Stimulated activated CD4-positive, alpha-beta T cell treated with anti-CD3 and anti-CD28 coated beads, Interleukin-12 subunit alpha, Interleukin-12 subunit beta, amount 100 ng/mL, for 48 hours (primary cell): ENCODE measurements at places on chromosomes 7 and 10.

GRCh38 chr7:123533929-123534382, 439 bp downstream of the IQUB start:
- DNase-seq = no peak

DNA sequence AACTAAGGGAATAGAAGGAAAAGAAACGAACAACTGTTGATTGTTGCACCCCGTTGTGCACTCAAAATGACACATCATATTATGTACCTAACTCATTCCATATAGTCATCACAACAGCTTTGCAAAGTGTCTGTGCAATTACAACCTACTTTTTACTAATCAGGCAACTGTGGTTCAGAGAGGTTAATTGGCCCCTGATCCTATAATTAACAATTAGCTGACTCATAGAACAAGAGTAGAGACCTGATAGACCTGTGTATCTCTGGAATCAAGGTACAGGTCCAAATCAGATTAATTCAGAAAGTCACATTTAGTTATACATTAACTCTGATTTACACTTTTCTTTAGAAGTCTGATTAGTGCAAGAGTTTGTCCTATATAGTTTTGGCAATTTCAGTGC, 122.5 kb upstream of the CDK13 start:
- no peak for DNase-seq

DNA sequence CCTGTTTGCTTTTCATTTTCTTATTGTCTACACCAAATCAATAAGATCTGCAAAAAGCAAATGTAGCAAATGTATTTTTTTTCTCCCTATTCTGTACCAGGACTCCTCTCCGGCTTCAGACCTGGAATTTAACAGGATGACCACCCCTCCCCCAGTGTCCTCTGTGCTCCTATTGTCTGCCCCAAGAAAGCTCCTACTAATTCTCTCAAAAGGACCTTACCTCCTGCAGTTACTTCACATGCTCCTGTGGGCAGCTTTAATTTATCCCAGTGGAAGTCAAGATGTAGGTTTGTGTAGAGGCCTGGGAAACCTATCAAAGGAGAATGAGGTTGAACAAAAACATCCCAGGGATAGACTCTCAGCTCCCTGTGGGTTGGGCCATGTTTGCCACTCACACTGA, 31.3 kb downstream of the PLXNA4 start:
- DNase-seq = no peak

DNA sequence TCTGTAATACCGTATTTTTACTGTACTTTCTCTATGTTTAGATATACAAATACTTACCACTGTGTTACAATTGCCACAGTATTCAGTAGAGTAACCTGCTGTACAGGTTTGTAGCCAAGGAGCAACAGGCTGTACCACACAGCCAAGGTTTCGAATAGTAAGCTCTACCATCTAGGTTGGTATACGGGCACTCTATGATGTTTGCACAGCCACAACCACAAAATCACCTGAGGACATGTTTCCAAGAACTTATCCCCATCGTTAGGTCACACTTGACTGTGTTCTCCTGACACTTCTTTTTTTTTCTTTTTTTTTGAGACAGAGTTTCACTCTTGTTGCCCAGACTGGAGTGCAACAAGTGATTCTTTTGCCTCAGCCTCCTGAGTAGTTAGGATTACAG, 134.6 kb upstream of the TRIM24 start:
- DNase-seq = no peak

- no peak for DNase-seq
Observed at GRCh38 chr10:77636967-77637531, 559 bp downstream of the KCNMA1 start.

DNA sequence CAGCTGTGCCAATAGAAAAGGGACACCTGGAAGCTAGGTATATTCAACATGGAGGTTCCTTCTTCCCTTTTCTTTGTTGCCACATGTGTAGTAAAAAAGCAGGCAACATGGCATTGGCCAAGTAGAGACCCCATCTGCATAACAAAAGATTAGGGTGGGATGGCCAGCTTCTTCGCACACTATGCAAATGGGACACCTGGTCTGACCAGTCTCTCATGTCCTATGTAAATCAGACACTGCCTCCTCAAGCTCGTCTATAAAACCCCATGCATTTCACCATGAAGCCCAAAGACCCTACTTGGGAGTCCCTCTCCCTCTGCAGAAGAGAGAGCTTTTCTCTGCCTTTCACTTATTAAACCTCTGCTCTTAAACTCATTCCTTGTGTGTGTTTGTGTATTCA, 53.9 kb downstream of the MYL10 start:
- no peak for DNase-seq

DNA sequence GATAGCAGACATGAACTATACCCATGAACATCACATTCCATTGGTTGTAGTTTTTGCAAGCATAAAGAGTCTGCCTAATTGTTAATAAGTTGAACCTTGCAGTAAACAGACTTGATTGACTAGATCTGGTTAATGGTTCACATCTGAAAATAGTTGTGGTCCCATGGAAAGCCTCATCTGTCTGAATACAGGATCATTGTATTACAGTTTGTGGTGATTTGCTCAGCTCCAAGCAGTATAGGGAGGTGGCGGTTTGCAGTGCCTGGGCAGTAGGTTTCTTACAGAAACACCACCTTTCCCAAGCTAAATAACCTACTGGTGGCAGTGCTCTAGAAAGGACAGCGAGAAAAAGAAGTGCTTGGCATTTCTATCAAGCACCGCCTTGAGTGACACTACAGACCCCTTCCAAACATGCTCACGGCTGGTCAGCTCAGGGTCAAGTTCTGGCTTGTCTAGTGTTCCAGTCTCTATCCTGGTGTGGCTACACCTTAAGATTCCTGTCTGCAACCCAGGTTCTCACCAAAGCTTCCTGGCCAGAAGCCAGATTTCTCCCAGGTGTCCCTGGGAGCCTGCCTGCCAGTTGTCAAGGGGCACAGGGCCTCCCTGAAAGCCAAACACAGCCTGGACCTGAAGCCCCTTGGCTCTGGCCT, 119.9 kb downstream of the FANK1 start:
- no peak for DNase-seq

- no peak for DNase-seq
Observed at GRCh38 chr10:93968540-93968945, 25.2 kb upstream of the PLCE1 start.

GRCh38 chr7:155284496-155285274, 13.0 kb upstream of the INSIG1 start:
- DNase-seq = no peak

DNA sequence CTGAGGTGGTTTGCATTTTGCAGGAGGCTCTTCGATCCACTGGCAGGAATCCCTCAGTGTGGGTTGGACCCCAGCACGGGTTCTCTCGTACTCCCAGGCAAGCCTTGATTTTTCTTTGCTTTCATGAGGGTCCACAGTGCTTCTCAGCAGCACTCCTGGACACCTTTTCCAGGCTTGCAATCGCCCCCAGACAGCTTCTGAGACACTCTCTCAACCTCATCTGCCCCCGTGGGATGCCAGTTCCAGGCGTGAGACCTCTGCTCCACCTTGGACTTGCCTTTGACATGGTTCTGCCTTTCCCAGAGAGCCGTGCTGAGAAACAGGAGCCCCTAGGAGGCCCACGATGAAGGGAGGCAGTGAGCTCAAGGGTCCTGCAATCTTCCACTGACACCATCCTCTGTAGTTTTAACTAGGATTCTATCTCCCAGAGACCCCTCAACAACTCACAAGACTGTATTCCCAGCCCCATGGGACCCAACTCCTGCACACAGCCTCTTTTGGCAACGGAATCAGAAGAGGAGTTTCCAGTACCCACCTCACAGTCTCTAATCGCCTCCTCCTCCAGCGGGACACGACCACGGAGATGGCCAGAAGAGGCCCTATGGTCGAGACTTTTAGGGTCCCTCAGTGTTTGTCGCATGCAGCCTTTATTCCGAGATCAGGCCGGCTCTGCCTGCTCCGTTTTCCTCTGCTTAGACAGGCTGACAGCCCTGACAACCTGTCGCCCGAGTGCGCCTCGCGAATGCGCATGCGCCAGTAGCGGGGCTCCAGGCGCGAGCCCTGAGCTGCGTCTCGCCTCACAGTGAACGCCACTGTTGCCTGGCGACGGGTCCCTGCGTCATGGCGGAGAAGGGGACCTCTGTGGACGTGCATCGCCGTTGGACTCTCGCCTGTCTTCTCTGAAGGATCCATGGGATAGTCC, 26.0 kb upstream of the ZNF273 start:
- peak; percentile 41 for DNase-seq

GRCh38 chr7:125568799-125569198, 639.2 kb upstream of the POT1 start:
- DNase-seq = no peak

- DNase-seq = no peak
Observed at GRCh38 chr10:126904818-126905701, at the start of gene DOCK1. DOCK1 (plus strand) TSS chr10:126905428; CDS start chr10:126905518, 90 bp downstream.

DNA sequence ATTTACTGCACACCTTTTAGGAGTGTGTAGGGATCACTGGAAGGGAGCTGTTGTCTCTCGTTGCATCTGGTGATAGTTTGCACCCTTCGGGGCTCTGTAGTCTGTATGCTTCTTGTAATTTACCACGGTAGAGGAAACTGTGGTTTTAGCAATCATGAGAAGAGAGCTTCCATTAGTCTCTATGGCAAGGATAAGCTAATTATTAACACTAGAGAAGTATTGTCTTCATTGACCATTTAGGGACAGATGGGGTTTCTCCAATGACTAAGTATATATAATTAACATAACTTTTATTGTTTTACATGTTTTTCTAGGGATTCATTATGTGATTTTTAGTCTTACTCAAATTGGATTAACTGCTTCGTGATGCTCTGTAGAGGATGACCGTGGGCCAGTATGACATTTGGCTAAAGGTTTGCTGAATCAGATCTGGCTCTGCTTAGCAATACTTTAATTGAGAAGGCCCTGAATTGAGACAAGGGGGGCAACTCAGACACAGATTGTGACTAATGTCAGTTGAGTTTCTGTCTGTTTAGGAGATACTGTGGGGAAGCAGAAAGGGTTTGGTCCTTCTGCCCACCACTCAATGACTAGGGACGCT, 8.7 kb downstream of the SLC18A2 start:
- DNase-seq = no peak

GRCh38 chr10:100741378-100742075, 3.9 kb upstream of the PAX2 start:
- no peak for DNase-seq

GRCh38 chr7:111833466-111833865, 271.2 kb upstream of the IMMP2L start:
- DNase-seq = no peak
